ENCODE measurements at places on chromosomes 4 and X.

DNA sequence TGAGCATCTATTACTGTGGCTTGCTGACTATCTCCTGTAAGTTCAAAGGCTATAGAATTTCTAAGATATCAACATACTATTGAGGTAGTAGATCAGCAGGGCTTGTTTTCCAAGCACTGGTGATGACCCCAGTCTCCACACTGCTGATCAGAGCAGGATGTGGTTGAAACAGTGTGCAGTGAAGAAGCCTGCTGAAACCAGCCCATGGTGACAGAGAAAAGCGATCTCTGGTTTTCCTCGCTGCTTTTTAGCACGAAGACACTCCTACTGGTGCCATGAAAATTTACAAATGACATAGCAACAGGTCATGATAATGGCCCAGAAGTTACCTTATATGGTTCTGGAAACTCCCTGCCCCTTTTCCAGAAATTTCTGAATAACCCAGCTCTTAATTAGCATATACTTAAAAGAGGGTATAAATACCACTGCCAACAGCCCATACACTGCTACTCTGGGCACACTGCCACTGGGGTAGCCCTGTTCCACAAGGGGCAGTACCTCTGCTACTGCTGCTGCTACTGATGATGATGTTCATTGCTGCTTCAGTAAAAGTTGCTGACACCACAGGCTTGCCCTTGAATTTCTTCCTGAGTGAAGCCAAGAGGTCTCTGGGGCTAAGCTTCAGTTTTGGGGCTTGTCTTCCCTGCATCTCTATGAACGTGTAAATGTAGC, 1689.5 kb upstream of the PCDH10 start:
- DNase-seq: no peak

DNA sequence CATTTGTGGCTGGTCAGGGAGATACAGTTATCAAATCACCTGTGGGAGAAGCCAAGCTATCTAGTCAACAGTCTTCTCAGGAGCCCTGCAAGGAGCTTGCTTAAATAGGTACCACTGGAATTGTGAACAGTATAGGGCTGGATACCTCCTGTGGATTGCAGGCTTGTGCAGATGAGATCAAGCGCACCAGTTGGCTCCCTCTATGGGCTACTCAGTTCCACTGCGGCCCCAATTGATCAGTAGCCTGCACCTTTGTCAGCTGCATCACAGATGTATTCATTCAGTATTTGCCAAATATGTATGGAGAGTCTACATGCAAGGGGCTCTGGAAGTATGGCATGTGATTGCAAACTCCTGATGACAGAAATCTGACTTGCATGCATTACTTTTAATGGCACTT, 28.6 kb downstream of the TEX13A start:
- no peak for DNase-seq

DNA sequence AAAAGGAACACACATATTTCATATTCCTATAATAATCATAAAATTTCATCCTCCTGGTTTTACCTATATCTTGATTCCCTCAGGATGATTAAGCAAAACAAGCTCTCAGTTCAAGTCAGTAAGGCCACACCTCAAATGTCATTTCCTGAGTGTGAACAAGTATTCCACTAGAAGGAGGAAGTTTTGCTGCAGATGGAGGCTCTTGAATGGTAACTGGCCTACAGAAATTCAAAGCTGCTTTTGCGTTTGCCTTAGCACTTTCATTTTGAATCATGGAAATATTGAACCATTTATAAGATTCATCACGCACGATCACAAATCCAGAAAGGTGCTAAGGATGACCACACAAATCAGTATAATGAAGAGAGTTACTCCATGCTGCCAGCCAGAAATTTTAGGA, 254.4 kb upstream of the CXXC4 start:
- no peak for DNase-seq

- no peak for DNase-seq
These were observed 20.4 kb upstream of the SEPSECS start for GRCh38 chr4:25180524-25181131.
